ENCODE measurements at places on chromosomes 12 and 14.

GRCh38 chr12:17016116-17016864 is 410.3 kb upstream of the LMO3 start:
- no peak for DNase-seq

GRCh38 chr12:108214486-108214885 is 85.4 kb downstream of the WSCD2 start:
- DNase-seq, result no peak

DNA sequence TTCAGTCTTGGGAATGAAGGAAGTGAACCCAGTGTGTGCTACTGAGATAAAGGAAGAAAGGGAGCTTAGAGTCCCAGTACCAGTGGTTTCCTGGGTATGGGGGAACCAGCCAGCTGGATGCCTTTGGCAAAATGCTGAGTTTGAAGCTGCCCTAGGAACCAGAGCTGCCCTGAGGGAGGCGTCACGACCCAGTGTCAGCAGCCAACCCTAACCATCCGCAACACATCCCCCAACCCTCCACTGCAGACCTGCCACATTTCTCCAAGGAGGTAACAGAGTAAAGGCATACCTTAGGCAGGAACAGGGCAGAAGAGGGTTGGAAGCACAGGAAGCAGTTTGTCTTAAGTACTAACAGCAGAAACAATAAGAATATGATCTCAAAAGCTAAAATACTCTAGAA is 28.6 kb downstream of the PRDM4 start:
- no peak for DNase-seq

DNA sequence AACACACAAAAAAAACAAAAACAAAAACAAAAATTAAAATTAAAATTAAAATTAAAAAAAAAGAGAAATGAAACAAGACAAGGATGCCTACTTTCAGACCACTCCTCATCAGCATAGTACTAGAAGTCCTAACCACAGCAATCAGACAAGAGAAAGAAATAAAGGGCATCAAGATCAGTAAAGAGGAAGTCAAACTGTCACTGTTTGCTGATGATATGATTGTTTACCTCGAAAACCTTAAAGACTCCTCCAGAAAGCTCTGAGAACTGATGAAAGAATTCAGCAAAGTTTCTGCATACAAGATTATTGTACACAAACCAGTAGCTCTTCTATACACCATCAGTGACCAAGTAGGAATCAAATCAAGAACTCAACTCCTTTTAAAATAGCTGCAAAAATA is 29.2 kb downstream of the ALG10 start:
- no peak for DNase-seq

GRCh38 chr12:11723993-11724392 is 74.5 kb downstream of the ETV6 start:
- DNase-seq, result peak; percentile 85

DNA sequence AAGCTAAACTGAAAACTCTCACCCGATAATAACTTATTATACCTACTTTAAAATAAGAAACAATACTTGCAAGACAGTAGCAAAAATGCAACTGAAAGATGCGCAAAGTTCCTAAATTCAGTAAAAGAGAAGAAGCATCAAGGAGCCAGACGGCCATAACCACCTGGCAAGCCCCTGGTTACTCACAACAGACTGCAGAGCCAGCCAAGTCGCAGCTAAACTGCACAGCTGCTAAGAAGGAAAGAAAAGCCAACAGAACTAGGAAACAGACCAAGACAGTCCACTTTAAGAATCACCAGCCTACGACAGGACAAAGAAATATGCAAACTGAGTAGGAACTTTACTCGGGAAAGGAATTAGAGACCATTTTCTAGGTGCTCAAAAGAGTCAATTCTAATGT is 127.9 kb downstream of the TMTC1 start:
- DNase-seq, result no peak

GRCh38 chr14:65470404-65470880 is 57.9 kb downstream of the FUT8 start:
- no peak for DNase-seq

DNA sequence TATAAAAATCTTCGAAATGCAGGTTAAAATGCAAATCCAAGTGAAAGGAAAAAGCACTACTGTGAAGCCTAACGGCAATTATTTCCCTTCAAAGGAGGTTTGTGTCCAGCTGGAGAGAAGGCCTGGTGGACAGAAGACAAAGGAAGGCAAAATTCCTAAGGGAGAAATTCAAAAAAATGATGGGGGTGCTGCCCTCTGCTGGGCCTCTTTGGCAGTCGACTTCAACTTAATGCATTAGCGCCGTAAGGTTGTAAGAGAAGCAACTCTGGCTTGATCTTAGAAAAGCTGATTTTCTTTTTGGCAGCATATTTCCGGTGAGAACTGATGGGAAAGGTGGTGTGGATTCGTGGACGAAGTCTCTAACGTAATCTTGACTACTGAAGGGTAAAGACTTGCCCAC is 34.3 kb upstream of the CHFR start:
- DNase-seq, result no peak

- no peak for DNase-seq
Observed at GRCh38 chr12:32534698-32535097, 135.3 kb downstream of the FGD4 start.

DNA sequence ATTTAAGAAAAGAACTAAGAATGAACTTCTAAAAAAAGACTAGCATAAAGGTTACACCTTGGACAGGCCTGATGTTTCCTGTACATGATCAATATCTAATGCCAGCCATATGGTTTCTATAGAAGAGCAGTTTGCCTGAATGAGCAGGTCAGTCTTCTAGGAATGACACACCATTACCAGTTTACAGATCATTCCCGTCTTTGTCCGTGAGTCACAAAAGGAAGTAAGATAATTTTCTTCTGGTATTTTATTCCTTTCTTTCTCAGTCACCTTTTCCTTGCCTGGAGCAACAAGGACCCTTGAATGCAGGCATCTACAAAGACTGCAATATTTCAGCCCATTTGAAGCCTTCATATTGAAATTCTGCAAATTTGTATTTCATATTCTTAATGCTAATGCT is 44.6 kb upstream of the CNTN1 start:
- DNase-seq, result no peak

DNA sequence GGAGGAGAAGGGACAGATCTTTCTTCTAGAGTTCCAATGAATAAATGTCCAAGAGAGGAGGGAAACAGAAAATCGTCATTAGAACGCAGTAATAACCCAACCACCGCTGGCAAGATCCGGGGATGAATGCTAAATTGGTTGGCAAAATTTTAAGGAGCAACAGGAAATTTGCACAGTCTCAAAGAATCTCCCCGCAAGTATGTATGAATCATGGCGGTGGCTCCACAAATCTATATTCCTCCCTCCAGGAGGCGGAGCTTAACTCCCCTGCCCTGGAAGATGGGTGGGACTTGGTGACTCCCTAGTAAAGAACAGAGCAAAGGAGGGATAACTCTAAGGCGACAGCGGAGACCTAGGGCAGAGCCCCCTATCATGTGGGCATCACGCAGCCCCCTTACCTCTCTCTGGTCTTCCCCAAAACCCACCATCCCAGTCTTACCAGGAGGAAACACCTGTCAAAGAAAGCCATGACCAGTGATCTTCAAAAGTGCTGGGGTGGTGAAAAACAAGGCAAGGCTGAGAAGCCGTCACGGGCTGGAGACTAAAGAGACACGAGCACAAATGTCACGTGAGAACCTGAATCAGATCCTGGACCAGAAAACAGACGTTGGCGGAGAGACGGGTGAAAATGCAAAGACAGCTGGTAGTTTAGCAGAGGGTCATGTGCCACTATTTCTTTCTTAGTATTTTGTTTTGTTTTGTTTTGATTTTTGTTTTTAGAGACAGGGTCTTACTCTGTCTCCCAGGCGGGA is 125.8 kb downstream of the NCOR2 start:
- DNase-seq, result no peak

DNA sequence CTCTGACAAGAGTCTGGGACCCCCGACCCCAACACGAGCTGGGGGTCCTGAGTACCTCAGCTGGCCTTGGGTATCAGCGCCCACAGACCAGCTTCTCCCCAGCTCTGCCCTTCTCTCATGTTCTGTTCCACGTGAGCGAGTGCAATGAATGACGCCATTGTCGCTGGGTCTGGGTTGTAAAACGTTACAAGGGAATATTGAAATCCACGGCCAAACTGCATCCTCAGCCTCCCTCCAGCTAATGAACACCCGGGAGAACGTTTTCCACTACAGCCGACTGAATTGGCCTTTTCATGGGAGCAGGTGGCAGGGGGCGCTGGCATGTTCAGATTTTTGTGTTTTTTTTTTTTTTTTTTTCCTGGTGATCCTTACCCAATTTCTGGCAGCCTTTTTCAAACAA is 34.7 kb downstream of the TBX5 start:
- DNase-seq, result no peak
